ENCODE measurements at places on chromosomes 1 and 21.

GRCh38 chr21:43321111-43321510, 105.8 kb downstream of the SIK1 start:
- no peak for DNase-seq

GRCh38 chr1:22048351-22049192, 3.9 kb upstream of the CDC42 start:
- no peak for DNase-seq

DNA sequence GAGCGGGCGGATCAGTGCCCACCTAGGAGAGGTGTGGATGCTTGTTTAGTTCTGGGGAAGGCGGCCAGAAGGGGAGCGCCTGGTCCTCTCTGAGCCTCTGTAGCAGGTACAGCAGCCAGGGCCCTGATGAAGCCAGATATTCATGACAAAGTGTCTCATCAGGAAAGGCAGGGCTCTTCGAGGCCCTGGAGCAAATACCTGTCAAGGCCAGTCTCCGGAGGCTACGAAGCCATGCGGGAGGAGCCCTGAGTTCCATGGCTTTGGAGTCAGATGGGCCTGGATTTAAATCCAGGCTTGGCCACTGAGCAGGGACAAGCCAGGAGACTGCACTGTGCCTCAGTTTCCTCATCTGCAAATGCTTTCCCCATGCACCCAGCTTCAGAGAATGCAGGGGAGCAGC, 25.4 kb upstream of the GPR153 start:
- no peak for DNase-seq

- DNase-seq = no peak
These were observed 950 bp upstream of the KRTAP10-7 start for GRCh38 chr21:44599264-44600029.

DNA sequence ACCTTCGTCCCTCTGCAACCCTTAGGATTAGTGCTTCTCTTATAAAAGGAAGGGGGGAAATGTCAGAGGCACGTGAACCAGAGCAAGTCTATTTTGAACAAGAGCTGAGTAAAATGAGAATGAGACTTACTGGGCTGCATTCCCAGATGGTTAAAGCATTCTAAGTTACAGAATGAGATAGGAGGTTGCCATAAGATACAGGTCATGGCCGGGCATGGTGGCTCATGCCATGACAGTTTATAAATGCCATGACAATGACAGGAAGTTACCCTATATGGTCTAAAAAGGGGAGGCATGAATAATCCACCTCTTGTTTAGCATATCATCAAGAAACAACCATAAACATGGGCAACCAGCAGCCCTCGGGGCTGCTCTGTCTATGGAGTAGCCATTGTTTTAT, 2.5 kb upstream of the AQP10 start:
- no peak for DNase-seq

DNA sequence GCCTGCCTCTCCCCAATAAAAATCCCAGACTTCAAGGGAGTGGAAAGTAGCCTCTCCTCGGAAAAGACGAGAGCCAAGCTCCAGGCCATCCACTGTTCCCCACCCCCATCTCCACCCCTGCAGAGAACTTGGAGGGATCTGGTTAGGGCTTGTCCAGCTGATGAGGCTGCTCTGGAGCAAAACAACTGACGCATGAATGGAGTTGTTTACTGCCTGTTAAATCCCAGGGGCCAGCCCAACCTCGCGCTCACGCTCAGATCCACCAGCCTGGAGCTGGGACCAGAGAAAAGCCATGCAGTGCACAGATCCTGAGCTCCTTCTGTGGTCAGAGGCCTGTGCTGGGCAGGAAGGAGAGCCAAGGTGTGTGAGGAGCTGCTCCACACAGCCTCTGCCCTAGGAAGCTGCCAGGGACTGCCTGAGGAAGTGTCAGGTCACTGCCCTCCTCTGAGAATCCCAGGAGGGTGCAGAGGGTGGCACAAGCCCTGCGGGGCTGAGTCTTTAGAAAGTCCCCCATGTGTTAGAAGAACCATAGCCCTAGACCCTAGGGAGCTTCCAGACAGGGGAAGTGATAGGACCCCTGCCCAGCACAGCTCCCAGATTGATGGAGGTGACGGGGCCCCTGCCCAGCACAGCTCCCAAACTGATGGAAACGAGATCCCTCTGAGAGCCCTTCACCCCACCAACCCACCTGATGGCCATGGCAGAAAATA, 109.0 kb upstream of the IPO9 start:
- peak; percentile 91 for DNase-seq

DNA sequence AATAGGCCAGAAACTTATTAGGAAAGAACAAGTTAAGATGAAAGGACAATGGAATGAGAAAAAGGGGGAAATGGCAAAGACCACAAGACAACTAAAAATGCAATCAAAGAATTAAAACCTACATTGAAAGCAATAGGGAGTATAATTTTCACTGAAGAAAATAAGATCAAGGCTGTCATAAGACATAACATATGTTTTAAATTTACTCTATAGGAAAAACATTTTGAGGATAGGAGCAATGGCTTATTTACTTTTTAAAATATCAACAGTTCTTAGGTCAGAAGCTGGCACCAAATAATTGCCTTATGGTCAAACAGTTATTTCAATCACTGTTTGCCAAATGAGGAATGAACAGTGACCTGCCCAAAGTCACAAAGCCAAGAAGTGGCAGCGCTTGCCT, 171.2 kb upstream of the HOOK1 start:
- DNase-seq = no peak

DNA sequence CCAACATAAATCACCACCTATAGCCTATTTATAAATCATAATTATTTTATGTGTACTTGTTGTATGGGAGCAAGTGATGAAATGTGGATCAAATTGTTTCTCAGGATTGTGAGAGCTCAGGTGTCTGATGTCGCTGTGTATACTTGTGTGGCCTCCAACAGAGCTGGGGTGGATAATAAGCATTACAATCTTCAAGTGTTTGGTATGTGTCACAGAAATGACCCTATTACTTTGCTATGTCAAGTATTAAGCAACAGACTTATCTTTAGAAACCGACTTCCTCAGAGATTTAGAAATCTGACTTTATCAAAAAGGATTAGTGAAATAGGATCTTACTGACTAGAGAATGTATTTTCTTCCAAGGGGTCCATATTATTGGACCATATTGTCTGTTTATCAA, 280.9 kb downstream of the TPR start:
- DNase-seq = no peak

GRCh38 chr1:225410036-225410435, 17.8 kb downstream of the LBR start:
- DNase-seq = no peak

DNA sequence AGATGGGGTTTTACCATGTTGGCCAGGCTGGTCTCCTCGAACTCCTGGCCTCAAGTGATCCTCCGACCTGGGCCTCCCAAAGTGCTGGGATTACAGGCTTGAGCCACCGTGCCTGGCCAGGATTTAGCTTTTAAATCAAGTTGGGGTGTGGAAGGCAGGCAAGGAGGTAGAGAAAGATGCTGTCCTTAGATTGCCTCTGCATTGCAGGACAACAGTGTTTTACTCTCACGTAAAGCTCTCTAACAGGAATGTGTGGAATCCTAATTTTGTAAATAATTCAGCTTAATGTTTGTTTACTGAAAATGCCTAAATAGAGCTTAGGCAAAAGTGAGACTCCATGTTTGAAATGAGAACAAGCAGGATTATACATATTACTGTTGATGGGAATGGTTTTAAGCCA, 29.5 kb upstream of the TGFB2 start:
- DNase-seq = no peak

DNA sequence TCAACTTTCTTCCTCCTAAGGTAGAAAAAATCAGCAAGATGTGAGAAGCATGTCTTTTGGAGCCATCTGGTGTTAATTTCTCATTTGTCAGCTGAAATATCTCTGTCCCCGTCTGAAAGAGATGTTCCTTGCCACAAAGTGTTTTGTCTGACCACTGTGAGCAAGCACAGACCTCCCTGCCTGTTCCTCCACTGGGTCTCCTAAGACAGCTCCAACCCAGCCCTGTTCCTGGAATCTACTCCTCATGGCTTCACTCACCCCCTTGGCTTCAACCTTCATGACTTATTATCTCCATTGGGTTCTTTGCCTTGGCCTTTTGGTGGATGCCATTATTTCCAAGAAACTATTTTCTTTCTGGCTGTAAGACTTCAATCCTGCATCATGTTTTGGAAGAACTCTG, 65.7 kb upstream of the CACHD1 start:
- DNase-seq = no peak

DNA sequence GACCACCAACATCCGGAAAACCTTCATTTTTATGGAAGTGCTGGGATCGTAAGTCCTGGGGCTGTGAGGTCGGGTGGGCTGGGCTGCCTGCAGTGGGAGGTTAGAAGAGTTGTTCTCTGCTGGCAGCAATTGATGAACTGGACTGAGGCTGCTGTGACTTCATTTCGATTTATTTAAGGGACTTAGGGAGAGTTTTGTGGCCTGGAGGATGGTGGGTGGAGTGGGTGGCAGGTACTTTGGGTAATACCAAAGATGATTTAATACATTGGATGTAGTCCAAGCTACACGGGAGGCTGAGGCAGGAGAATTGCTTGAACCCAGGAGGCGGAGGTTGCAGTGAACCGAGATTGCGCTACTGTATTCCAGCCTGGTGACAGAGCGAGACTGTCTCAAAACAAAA, 11.5 kb downstream of the CAMK1G start:
- DNase-seq = no peak

- no peak for DNase-seq
These were observed 104.8 kb upstream of the CASZ1 start for GRCh38 chr1:10901091-10901890.

- no peak for DNase-seq
These were observed 46.2 kb downstream of the DISP3 start for GRCh38 chr1:11525151-11525505.

DNA sequence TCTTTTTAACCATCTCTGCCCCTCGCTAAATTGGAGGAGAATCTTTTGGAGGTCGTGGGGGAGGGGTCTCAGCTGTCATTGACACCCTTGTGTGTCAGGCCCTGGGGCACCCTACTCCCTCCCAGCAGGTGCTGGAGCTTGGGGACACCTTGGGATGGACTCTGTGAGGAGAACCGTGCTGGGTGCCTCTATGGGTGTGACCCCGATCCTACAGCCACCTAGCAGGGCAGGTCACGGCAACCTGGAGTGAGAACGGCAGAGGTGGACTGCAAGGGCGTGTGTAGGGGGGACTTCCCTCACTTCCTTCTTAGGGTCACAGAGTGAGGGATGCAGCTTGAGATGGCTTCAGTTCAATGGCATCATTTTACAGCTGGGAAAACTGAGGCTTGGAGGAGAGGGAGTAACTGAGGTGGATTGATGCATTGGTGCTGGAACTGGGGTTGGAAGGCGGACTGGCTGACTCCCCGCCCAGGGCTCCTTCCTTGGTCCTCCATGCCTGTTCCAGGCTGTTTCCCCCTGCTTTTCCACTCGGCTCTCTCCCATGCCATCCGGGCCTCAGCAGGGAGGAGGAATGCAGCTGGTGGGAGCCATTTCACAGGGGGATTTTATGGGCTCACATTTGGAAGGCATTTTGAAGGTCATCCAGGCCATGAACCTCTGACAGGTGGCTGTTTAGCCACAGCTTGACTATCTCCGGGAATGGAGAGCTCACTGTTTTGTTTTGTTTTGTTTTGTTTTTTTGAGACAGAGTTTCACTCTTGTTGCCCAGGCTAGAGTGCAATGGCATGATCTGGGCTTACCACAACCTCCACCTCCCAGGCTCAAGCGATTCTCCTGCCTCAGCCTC, 18.8 kb upstream of the ARHGEF10L start:
- no peak for DNase-seq

DNA sequence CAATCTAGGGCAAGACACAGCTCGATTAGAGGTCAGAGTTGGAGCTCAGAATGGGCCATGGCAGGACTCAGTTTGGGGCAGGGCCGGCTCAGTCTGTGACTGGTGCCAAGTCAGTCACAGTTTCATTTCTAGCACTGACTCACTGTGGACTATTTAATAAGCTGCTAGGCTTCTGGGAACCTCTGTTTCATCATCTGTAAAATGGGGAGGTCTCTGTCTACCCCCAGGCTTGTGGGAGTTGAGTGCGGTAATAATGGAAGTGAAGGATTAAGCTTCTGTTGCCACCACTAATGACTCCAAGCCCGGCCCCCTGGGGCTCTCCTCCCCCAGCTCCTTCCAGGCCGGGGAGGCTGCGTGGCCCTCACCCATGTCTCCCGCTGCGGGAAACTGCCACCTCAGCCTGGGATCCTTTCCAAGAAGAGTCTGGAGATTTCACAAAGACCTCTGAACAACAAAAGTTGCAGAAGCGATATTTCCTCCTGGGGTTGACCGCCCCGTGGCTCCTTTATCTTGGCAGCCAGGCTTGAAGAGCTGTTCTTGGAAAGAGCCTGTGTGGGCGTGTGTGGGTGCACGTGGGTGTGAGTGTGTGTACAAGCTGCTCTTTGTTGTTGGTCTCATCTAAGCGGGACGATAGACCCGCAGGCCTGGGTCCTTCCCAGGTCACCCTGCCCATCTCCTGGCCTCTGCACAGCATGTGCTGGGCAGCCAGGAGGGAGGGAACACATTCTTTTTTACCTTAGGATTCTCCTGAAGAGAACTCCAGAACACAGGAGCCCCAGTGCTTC, 29.1 kb downstream of the KNCN start:
- no peak for DNase-seq

GRCh38 chr1:4109628-4109940, 209.5 kb upstream of the C1orf174 start:
- no peak for DNase-seq

DNA sequence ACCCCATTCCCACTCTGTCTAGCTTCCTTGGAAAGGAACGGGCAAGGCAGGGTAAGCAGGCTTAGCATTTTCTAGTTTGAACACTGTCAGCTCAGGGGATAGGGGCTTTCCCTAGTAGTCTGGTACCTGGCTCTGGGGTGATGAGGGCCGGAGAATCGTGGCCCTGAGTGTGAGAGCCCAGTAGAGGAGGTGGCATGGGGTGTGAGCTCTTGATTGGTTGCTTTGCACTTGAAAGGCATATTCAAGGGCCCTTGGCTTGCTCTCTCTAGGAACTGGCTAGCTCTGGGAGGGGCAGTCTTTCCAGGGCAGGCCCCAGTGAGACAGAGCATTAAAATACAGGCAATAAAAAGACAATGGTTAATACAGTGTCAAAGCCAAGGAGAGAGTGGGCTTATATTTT, 10.8 kb upstream of the EXTL1 start:
- no peak for DNase-seq

GRCh38 chr1:48030696-48031365, 33.6 kb upstream of the TRABD2B start:
- DNase-seq = no peak

DNA sequence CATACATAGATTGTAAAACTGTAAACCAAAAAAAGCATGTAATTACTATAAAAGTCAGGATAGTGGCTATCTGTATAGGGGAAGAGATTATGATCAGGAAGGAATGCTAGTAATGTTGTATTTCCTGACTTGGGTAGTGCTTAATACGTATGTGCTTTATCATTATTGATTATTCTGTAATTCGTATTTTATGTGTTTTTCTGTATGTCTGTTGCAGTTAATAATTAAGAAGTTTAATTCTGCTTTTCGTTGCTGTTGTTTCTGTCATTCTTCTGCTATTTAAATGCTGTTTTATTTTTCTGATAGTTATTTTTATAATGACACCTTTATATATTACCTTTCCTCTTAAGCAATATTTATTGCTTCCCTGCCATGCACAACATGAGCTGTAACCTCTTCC, 29.3 kb upstream of the TRIM33 start:
- DNase-seq = no peak

DNA sequence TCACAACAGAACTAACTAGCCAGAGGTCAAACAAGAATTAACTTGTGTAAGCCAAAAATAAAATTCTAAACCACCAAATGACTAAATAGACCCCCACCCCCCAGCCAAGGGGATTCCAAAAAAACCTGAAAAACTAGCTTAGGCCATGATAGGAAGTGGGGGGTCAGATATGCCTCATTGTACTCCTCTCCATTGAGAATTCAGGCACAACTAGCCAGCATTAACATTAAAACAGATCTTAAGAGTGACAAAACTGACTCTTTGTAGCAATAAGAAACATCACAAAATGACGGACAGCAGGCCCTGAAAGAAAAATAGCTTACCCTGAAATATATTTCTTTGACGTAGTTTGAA, 103.0 kb upstream of the ETV3 start:
- no peak for DNase-seq

Data from uterus (tissue), 4 donors.